Muscle of arm (tissue), 14 donors: ENCODE measurements at places on chromosomes 3 and 15. TPM values are rescaled to one million over a fixed set of nuclear protein-coding genes. Genes with fewer than 3 reads are reported as not detected.

GRCh38 chr3:160820022-160820421 is 64.0 kb downstream of the PPM1L start:
- no peak for DNase-seq

GRCh38 chr3:141203866-141204265 is 27.8 kb upstream of the PXYLP1 start:
- DNase-seq = no peak

GRCh38 chr3:3170998-3171397 is 8.5 kb downstream of the CRBN start:
- DNase-seq = peak; percentile 9

DNA sequence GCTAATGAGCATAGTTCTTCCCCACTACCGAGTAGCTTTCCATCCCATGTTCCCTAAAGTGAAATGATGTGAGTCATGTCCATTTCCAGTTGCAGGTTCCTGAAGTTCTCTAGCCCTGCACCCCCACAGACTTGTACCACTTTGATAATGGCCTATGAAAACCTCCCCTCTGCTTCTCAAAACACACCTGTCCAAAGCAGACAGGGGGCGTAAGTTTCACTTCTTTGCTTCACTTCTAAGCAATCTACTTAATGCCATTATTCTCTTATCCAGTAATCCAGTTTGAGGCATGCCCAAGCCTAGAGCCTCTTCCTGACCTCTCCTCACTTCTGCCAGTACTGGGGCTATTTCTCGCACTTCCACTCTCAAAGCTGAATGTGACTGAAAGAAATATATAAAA is 305.1 kb downstream of the IGSF11 start:
- no peak for DNase-seq

DNA sequence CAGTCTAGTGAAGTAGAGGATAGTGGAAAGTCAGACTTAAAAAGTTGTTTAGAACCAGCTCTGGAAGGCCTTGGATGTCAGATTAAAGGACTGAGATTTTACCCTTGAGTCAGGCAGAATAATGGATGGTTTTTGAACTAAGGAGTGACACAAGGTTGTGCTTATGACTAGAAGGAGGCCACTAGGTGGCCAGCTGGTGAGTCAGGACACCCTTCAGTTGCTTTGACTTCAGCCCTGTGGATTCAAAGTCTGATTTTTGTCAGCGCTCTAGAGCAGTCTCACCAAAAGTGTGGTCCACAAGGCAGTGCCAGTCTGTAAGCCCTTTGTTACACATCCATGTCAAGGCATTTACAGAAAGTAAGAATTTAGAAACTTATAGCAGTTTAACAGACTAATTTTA is 3.8 kb upstream of the GABPB1 start:
- DNase-seq = no peak

XCR1 gene
- polyA plus RNA-seq = 0.21 TPM

RBM6 gene
- polyA plus RNA-seq = 81.9 TPM

SH3GL3 gene
- 7.2 TPM for polyA plus RNA-seq

GOLGA8G gene
- polyA plus RNA-seq = not detected

ECE2 gene
- polyA plus RNA-seq = not detected
